ENCODE measurements at places on chromosomes 12 and 14.

DNA sequence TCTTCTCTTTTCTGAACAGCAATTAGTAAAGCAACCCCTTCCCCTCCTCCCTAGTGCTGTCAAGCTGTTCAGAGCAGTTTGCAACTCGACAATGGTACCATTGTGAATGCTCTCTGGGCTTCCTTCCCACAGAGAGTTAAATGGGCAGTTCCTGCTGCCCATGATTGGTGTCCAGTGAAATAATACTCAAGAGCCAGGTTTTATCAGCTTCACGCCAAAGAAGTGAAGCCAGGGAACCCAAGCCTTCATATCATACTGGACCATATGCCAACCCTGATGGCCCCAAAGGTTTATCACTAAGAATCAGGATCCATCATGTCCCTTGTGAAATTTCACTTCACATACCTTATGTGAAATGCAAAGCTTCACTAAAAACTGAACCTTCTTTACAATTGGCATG is 24.7 kb downstream of the INSM2 start:
- no peak for DNase-seq

- no peak for DNase-seq
These were observed at the start of gene FAM234B for GRCh38 chr12:13044002-13044905. TSS of gene FAM234B (plus strand) at chr12:13044381. CDS start at chr12:13044404, 23 bp downstream.

- no peak for DNase-seq
These were observed 2.9 kb upstream of the ATG14 start for GRCh38 chr14:55414551-55414950.

GRCh38 chr14:56040121-56040520 is 78.1 kb upstream of the PELI2 start:
- DNase-seq: no peak
